ENCODE measurements at places on chromosomes 7 and 10.

DNA sequence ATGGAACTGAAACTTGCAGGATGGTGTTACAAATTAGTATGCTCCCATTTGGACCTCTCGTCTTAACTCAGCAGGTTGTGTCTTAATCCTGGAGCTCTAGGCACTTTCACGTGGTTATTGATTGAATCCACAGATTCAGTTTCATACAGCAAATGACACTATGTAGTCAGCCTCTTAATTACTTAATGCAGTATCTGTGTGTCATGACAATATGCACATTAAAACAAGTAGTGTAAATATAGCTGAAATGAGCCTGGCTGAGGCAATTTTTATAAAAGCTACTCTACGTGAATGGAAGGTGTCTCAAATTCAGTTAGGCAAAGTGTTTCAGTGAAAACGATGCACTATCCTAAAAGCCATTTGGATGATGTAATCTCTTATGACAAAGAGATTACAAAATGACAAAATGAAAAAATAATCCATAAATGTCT, 86.8 kb downstream of the CD36 start:
- no peak for DNase-seq

- no peak for DNase-seq
Measured at GRCh38 chr7:105877736-105878135, 1.3 kb upstream of the ATXN7L1 start.

- DNase-seq = no peak
Measured at GRCh38 chr7:1544178-1544895, 11.7 kb downstream of the TMEM184A start.

DNA sequence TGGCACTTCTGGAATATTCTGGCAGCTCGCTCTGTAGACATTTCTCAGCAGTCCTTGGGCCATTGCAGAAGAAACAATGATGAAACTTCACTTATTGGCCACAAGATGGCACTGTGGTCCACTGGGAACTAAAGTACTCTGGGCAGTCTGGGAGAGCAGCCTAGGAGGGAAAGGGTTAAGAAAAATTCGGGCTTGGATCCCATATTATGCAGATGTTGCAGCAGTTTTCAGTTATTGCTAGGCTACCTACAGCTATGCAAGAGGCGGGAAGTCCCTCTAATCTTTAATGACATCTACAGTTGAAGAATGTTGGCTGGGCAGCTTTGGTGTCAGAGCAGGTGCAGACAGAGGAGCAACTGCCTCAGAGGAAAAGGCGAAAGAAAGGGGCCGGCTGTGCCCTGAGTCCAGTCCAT, 201.7 kb upstream of the PRSS58 start:
- no peak for DNase-seq

GRCh38 chr7:151339651-151340382, 1.8 kb upstream of the NUB1 start:
- DNase-seq = no peak

DNA sequence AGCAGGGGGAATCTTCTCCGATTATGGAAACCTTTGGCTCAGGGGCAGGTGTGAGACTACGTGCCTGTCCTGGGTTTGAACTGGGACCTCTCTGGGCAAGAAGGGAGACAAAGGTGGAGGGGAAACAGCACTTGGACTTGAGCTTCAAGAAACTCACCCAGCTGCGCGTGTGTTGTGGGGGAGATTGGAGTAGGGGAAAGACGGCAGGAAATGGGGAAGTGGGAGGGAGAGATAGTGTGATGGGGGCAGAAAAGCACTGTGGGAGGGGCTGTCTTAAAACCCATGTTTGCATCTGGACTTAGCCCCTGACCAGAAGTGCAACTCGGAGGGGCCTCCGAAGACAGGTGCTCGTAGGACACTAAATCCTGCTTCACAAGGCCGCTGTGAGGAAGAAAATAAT, 107.0 kb downstream of the HIP1 start:
- DNase-seq = no peak

- DNase-seq = peak; percentile 35
Measured at GRCh38 chr10:24209946-24210491, 1.1 kb downstream of the KIAA1217 start.

DNA sequence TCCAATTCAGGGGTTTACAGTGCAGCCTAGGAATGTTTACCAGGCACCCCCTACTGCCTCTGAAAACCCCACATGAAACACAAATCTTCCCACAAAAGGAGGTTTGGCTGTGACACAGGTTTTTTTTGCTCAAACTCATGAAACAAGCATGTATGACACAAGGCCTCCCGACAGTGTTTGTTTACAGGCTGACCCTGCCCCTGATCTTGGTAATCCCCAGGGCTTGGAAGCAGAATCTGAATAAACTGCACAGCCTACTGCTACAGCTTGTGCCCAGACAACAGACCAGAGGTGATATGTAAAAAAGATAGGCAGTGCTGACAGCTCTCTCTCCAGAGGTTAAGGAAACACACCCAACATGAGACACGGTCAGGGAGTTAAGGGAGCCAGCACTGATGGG, 184.2 kb downstream of the KMT2E start:
- DNase-seq = no peak

- DNase-seq = no peak
Measured at GRCh38 chr7:147279514-147279913, 1162.9 kb downstream of the CNTNAP2 start.

DNA sequence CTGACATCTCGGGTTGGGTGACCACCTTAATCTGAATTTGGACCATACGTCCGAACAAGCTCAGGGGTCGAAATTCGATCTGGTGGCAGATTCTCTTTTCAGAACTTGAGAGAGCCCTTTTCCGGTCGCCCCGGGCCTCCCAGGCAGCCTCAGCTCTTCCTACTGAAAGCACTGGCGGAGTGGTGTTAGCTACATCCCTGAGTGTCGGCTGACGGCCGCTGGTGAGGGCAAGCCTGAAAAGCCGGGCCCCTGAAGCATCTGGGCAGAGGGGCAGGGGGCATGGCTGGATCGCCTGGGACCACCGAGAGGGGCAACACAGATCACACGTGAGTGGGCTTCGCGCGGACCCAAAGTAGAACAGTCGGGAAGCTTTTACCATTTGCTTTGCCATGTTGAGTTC, 116.1 kb downstream of the SMURF1 start:
- DNase-seq = no peak

- DNase-seq = no peak
Measured at GRCh38 chr10:7533657-7534479, 123.0 kb upstream of the SFMBT2 start.

GRCh38 chr10:19908991-19909696, 92.9 kb downstream of the PLXDC2 start:
- no peak for DNase-seq

DNA sequence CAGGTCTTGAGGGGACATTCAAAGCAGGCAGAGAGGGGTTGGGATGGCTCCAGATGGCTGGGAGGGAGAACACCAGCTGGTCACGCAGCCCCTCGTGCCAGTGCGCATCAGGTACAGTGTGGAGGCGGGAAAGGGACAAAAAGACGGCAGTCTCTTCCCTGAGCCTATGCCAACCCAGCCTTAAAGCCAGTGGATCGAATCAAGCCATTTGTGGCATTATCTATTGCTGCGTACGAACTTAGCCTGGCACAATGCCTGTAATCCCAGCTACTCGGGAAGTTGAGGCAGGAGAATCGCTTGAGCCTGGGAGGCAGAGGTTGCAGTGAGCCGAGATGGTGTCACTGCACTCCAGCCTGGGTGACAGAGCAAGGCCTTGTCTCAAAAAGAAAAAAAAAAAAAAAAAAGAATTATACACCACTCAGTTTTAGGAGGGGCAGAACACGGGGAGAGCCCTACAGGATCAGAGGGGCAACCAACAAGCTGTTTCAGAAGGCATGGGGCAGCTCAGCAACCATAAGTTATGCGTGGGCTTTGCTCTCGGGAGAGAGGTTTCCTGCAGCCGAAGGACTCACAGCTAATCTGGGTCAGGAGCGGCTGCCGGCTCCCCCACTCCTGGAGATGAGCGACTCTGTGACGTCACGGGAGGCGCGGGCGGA, 356 bp upstream of the NDUFB2 start:
- DNase-seq = peak; percentile 94

GRCh38 chr10:2791774-2792443, 275.4 kb upstream of the PFKP start:
- peak; percentile 8 for DNase-seq

DNA sequence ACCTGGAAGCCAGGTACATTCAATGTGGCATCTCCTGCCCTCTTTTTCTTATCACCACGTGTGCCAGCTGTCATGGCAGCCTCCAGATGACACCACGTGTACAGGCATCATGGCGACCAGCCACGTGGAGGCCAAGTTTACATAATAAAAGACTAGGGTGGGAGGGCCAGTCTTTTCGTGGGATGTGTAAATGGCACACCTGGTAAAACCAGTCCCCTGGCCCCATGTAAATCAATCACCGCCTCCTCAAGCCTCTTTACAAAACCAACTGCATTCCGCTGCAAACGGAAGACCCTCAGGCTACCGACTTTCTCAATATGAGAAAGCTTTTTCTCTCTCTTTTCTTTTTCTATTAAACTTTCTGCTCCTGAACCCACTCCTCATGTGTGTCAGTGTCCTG, 65.1 kb upstream of the PHF14 start:
- DNase-seq = no peak

DNA sequence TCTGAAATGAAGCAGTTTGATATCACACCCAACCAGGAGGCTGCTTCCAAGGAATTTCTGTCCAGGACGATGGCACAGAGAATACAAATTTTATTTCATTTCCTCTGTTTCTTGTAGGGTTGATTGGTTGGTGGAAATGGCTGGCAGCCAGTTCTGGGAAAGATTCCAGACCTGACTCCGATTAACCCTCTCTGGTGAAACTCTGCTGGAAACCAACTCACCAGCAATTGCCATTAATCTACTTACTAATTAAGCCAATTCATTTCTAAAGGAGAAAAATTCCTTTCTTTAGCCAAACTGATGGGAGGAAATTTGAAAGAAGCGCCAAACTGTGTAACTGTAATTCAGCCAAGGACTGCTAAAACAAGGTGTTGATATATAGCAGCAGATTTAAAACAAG, 10.7 kb downstream of the PTF1A start:
- no peak for DNase-seq

GRCh38 chr7:123028339-123028738, 32.8 kb upstream of the TAS2R16 start:
- no peak for DNase-seq

- no peak for DNase-seq
Measured at GRCh38 chr10:6514844-6515780, 65.0 kb downstream of the PRKCQ start.

- no peak for DNase-seq
Measured at GRCh38 chr7:87156709-87157108, 4.5 kb downstream of the DMTF1 start.

GRCh38 chr10:58026036-58026435, 241.7 kb downstream of the IPMK start:
- DNase-seq = no peak

GRCh38 chr7:24752073-24752800, 5.0 kb downstream of the GSDME start:
- no peak for DNase-seq

- DNase-seq = no peak
Measured at GRCh38 chr10:6279540-6280267, 77.0 kb downstream of the PFKFB3 start.

GRCh38 chr10:94423627-94424026, 21.3 kb downstream of the TBC1D12 start:
- DNase-seq = no peak

DNA sequence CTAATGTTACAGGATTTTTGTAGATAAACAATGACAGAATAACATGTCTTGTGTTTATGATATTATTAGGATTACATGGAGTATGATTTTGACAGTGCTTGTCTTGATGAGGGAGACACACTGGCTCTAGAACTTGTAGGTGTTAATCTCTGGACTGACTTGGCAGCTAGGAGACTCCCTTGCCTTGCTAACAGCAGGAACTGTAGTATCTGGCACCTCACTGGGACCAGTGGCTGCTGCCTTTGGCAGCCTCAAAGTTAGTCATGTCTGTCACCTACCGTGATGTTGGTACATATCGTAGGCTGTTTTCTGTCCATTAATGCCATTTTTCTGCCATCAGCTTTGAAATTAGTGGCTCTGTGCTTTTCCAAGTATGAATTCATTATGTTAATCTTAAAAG, 261.5 kb downstream of the CDK14 start:
- DNase-seq = no peak

- no peak for DNase-seq
Measured at GRCh38 chr7:137209151-137209817, 134.2 kb downstream of the PTN start.

DNA sequence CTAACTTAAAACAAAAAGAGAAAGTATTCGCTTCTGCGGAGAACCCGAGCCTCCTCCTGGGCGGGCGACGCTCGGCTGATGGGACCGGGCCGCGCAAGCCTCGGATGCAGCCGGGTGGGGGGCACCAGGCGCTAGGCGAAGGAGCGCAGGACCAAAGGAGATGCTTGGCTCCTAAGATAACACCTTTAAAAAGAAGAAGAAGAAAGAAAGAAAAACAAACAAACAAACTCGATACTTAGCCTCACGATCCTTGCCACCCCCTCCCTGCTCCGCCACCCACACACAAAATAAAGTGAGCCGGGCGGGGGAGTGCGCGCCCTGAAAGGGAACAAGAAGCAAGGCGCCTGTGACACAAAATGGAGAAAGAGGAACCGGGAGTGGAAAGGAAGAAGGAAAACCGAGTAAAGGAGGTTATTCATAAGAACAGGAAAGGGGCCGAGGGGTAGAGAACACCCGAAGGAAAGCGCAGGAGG, 34.0 kb upstream of the EBLN1 start:
- peak; percentile 50 for DNase-seq

GRCh38 chr7:363626-364025, 73.7 kb downstream of the FOXL3 start:
- DNase-seq = no peak

- no peak for DNase-seq
Measured at GRCh38 chr7:23247046-23247602, 549 bp downstream of the GPNMB start.

GRCh38 chr7:1855725-1856160, 185.7 kb downstream of the ELFN1 start:
- DNase-seq = no peak

- DNase-seq = no peak
Measured at GRCh38 chr7:6654842-6655610, 17.9 kb downstream of the ZNF316 start.

DNA sequence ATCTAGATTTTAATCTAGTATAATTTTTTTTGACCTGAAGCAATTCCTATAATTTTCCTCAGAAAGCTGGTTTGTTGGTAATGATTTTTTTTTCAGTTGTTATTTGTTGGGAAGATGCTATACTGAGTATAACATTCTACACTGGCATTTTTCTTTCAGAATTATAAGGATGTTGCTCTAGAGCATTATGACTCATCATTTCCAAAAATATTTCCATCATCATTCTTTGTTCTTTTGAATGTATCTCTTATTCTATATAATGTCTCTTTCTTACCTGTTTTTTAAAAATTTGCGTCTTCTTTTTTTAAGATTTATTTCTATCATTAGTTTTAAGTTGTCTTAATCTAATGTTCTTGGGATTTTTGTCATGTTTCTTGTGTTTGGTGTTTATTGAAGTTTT, 356.5 kb upstream of the KCND2 start:
- DNase-seq = no peak

DNA sequence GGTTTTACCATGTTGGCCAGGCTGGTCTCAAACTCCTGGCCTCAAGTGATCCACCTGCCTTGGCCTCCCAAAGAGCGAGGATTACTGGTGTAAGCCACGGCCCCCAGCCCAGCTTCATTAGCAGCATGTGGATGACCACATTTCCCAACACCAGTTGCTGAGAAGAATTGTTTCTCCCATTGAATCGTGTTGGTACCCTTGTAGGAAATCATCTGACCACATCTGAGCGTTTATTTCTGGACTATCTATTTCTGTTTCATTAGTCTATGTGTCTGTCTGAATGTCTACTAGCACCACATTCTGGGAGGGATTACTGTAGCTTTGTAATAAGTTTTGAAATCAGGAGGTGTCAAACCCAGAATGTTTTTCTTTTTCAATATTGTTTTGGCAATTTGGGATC, 89.6 kb downstream of the LCOR start:
- no peak for DNase-seq

- no peak for DNase-seq
Measured at GRCh38 chr10:132784866-132785722, 853 bp downstream of the NKX6-2 start.
